K562 (cell line): ENCODE measurements at places on chromosomes 7 and 10. TPM values are rescaled to one million over a fixed set of nuclear protein-coding genes. Genes with fewer than 3 reads are reported as not detected.

- peak; percentile 45 for DNase-seq
These were observed 868 bp upstream of the PDCD4 start for GRCh38 chr10:110870823-110871297.

- DNase-seq, result no peak
These were observed 1.3 kb downstream of the SP8 start for GRCh38 chr7:20785157-20786048.

- no peak for DNase-seq
These were observed 243.6 kb downstream of the TWIST1 start for GRCh38 chr7:18873734-18874336.

DNA sequence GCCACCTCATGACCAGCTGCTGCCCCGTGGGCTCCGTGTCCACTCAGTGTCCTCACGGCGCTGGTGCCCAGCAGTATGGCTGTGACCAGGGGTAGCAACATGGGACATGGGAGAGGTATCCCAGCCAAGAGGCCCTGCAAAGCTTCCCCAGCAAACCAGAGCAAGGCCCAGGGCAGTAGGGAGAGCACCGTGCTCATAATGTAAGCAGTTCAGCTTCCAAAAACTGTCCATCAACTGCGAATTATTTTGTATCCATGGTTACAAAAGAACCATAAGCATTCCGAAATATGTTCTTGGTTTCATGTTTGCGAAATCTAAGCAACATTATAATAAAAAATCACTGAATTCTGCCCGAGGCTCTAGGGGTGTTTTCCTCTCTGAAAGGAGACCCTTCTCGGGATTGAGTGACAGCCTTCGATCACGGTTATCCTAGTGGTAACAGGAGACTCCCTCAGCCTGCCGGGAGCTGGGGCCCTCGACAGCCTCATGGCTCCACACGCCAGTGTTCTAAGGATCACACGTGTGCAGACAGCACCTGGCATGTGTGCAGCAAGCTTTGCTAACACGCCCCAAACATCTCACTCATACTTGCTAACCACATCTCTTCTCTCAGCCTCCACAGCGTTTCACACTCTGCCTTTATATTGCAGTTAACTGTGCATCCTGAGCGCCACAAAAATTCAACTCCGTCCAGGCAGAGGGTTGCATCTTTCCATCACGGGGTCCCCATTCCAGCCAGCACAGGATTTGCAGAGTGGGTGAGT lies 117.6 kb downstream of the DIP2C start:
- DNase-seq, result no peak

- DNase-seq, result no peak
These were observed 201.5 kb downstream of the LRMDA start for GRCh38 chr10:75632805-75633462.

Gene NKX6-2
- total RNA-seq, result not detected in 2 replicates
